ENCODE measurements at places on chromosomes 11 and 22. TPM values are rescaled to one million over a fixed set of nuclear protein-coding genes. Genes with fewer than 3 reads are reported as not detected.

Gene NF2
- total RNA-seq = 54.7 TPM

Gene KCNK4
- 0.14 TPM for total RNA-seq

Gene FUT4
- total RNA-seq = not detected

Gene TRIM48
- 0.43 TPM for total RNA-seq

Gene JHY
- total RNA-seq = not detected

Gene ESAM
- total RNA-seq = not detected

DNA sequence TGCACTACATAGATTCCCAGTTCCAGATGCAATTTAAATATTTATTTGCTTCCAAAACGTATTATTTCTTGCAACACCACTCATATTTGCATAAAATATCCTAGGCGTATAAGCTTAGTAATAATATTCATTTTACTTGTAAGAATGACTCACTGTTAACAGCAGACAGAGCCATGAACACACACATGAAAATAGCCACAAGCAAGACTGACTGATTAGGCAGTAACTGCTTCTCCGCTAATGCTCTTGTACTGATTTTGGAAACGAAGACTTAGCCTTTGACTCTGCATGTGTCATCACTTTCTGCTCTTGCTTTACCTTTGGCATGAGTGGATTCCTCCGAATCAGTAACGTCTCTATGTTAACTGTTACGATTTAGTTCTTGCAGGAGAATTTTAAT lies 6.0 kb downstream of the OR10Q1 start:
- no peak for DNase-seq

DNA sequence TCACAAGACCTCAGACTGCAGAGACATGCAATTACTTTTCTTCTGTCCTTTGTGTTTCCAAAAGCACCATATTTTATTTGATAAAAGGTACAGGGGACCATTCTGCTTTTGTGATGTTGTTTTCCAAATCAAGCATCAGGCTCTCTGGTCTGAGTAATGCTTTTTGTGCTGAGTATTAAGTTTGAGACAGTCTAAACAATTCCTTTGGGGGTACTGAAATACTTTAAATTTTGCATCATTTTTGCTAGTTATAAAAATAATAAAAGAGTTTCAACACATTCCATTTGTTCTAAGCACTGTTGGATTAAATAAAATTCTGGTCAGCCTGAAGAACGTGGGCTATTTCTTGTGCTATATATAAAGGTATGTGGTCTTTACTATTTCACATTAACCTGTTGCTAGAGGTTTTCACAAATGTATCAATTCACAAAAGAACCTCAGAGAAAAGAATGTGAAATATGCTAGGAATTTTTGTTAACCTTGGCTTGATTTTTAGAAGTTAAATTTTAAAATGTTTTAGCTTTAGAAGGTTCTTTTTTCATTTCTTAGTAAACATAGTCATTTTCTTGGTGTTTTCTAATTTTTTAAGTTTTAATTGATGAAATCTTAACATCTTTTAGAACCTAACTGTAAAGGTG lies 61.6 kb downstream of the C22orf31 start:
- no peak for DNase-seq

DNA sequence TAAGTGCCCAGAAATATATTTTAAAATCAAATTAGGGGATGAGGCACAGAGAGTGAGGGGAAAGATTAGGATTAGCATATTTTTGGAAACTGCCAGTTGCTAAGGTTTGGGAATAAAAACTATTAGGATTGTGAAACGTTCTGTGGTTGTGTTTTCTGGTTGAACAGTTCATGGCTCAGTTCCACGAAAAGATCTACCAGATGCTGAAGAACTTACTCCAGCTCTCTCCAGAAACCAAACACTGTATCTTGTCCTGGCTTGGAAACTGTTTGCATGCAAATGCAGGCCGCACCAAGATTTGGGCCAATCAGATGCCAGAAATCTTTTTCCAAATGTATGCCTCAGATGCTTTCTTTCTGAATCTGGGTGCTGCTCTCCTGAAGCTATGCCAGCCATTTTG lies 15.3 kb downstream of the UBE4A start:
- no peak for DNase-seq

DNA sequence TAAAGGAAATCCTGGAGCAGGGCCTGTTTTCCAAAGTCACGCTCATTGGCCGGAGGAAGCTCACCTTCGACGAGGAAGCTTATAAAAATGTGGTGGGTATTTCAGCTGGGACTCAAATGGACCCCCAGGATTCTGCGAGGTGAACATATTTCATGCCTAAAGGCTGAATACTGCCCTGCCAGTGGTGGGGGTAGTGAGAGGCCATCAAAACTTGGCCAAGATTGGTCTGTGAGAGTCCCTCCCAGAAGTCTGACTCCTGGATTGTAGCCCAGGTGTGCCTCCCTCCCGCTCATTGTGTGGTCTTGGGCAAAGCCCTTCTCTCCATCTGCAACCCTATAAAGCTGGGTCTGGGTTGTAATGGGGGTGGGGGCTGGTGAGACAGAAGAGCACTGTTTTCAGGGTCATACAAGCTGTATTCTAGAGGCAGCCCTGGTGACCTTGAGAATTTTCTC lies 853 bp downstream of the HTATIP2 start:
- no peak for DNase-seq

DNA sequence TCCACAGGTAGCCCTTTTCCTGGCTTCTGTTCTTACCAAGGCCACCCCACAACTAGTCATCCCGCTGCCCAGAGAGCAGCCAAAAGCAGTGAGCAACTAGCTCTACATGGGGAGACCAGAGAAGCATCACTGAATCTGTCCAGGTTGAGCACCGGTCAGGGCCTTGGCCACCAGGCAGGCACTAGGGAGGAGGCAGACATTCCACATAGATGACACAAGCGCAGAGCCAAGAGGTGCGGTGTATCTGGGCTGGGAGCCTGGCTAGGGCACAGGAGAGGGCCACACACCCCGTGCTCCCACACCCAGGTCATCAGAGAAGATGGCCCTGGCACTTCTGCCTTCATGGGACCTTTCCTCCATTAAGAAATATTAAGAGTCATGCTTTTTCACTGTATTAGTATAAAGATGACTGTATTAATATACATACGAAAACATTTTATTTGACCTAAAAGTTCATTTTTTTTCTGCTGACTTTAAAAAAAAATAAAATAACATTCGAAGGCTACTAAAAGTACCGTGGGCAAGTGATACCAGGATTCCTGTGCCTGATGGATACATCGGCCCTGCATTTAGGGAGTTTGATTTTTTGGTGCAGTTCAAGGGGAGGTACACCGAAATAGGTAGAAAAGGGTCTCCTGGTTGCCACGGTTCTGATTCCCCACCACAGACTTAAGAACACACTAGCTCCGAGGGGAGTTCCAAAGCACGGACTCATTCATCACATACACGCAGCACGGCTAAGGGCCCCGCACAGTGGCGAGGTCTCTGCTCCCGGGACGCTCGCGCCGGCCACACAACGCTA lies 1.2 kb downstream of the DGCR2 start:
- DNase-seq = peak; percentile 39

- no peak for DNase-seq
Observed at GRCh38 chr11:13316528-13316961, 39.0 kb downstream of the BMAL1 start.

- DNase-seq = no peak
Observed at GRCh38 chr11:64772303-64773018, 5.9 kb downstream of the SF1 start.

- DNase-seq = peak; percentile 45
Observed at GRCh38 chr22:20131597-20131858, at the start of gene ZDHHC8. Gene ZDHHC8, plus strand, starts transcription at chr22:20131804. Its CDS starts 144 bp downstream, at chr22:20131948.

GRCh38 chr11:86941077-86941870 lies 13.9 kb downstream of the FZD4 start:
- DNase-seq = no peak

GRCh38 chr11:120978701-120979100 lies 45.2 kb upstream of the TBCEL start:
- no peak for DNase-seq

- no peak for DNase-seq
Observed at GRCh38 chr22:38318792-38319773, 1.9 kb upstream of the CSNK1E start.

GRCh38 chr11:64165842-64166635 lies at the start of gene MACROD1:
Gene MACROD1, minus strand, starts transcription at chr11:64166113. Its CDS starts 119 bp downstream, at chr11:64165994.
- DNase-seq = peak; percentile 78

Measured in G401 (cell line).